ENCODE measurements at places on chromosomes 7 and 10.

DNA sequence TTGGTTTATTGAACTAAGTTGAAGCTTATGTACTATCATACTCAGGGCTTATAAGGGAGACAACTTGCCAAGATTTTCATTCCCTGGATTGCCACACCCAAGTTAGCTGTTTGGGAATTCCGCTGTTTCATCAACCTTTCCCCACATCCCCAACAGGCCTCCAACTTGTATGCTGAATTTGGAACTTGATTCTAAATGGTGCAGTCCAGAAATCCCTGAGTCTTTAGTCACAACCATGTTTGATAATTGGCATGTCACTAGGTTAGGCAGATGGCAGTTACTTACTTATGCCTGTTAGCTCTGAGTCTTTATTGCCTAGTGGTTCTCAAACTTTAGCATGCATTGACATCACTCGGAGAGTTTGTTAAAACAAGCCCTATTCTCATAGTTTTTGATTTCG, 135.4 kb upstream of the PRPS1L1 start:
- no peak for DNase-seq

GRCh38 chr10:13788711-13789447, 202.1 kb downstream of the PRPF18 start:
- no peak for DNase-seq

- no peak for DNase-seq
Measured at GRCh38 chr7:141191277-141191676, 117.4 kb downstream of the TMEM178B start.

DNA sequence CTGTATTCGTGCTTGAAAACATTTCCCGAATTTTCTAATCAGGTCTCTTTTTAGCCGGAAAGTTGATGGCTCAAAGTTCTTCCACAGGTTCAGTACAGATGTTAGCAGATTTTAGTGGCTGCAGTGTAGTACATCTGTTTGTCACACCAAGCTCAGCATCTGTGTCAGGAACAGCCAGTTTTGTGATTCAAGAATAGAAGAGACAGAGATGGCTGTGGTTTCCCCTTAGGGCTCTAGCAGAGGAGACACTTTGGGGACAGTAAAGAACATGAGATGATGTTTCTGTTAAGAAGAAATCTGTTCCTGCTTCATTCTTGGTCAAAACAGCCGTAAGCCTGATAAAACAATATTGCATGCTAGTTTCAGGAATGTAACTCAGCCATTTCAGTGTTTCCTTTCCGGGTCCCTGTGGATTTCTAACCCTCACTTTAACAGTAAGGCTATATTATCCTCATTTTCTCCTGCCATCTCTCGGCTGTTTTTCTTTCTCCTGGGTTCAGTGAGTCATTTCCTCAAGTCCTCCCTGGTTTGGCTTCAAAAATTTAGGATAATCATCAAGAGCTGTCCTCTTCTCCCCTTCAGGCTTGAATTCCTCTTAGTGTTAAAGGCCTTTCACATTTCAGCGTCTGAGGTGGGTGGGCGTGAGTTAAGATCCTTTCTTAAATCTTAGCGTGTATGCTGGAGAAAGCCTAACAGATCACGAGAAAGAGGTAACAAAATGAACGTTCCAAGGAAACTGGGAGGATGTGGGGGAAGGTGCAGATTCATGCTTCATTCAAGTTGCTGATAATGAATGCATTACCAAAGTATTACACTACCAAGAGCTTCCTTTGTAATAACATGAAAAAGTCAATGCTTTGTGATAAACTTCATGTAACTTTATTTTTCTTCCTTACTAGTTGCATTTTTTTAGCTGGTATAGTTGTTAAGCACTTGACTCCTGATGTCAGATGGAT, 37.1 kb upstream of the BICC1 start:
- DNase-seq: no peak

GRCh38 chr10:69065406-69066361, 22.2 kb upstream of the SRGN start:
- no peak for DNase-seq

GRCh38 chr7:151503902-151504714, 15.6 kb downstream of the RHEB start:
- DNase-seq: peak; percentile 63

DNA sequence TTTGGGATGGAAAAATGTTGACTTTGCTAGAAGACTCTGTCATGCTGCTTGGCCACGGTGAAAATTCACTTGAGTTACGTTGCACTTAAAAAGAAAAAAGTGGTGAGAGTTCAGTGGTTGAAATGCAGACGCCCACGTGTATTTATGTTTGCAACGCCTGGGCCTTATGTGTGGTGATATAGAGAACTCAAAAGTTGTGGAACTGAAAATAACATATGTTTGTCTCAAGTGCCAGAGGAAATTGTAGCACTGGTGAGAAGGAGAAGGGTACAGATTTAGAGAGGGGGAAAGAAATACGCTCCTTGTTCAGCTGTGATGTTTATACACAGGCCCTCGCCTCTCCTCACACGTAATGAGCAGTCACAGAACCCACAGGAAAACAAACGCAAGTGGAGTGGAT, 73.6 kb downstream of the EMX2 start:
- no peak for DNase-seq

- no peak for DNase-seq
Measured at GRCh38 chr10:128064108-128064969, 61.9 kb downstream of the MKI67 start.

- no peak for DNase-seq
Measured at GRCh38 chr7:96521068-96521894, 188.4 kb downstream of the SEM1 start.

GRCh38 chr10:6218692-6219493, 16.2 kb downstream of the PFKFB3 start:
- no peak for DNase-seq

- no peak for DNase-seq
Measured at GRCh38 chr7:16651396-16652239, 5.6 kb downstream of the BZW2 start.
